ENCODE measurements at places on chromosomes 16 and 17. TPM values are rescaled to one million over a fixed set of nuclear protein-coding genes. Genes with fewer than 3 reads are reported as not detected.

The VPS9D1 gene
- 17.0 TPM for total RNA-seq

The VTN gene
- not detected for total RNA-seq

The SLFN13 gene
- total RNA-seq = 15.9 TPM

The EPX gene
- not detected for total RNA-seq

The CNTNAP1 gene
- 3.0 TPM for total RNA-seq

The CCL4 gene
- total RNA-seq = 2.9 TPM

The MLYCD gene
- 9.5 TPM for total RNA-seq

The KPNA2 gene
- total RNA-seq = 10.2 TPM
